Stimulated activated CD8-positive, alpha-beta memory T cell treated with anti-CD3 and anti-CD28 coated beads, Interleukin-4, amount 100 ng/mL, for 4 hours (primary cell): ENCODE measurements at places on chromosomes 12 and 14.

GRCh38 chr14:96380735-96381134 is 11.2 kb upstream of the AK7 start:
- no peak for DNase-seq

DNA sequence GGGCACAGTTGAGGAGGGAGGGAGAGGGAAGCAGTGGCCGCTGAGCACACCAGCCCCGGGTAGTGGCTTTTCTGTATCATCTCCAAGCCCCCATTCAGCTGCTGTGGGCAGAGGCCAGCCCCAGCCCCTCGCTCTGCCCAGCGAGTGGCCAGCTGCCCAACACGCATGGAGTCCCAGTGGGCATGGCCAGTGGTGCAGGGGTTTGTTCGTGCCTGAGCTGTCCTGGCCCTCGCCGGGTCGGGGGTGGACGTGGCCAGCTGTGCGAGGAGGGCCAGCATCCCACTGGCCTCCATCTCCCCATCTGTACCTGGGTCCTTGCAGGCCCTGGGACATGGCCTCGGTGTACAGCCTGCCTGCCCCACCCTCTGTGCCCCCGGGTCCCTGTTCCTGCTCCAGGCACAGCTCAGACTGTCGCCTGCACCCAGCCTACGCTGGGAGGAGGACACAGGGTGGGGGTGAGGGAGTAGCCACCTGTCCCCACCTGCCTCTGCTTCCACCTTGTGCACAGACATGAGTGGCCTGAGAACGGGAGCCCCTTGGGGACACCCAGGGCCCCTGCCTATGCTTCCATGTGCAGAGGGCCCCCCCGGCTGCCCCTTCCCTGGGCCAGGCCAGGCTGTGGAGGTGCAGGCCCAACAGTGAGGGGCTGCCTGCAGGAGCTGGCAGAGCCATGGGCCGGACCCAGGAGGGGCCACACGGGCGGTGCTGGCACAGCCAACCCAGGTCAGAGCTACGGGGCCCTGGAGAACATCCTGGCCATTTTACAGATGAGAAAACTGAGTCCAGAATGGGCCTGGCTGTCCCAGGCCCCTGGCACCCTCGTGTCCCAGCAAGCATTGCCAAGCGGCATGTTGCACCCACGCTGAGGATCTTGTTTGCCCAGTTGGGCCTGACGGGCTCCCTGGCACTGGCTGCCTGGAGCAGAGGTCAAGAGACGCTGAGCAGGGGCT is 4.3 kb downstream of the INF2 start:
- no peak for DNase-seq

GRCh38 chr14:104205781-104206180 is 67.4 kb downstream of the KIF26A start:
- no peak for DNase-seq

GRCh38 chr14:99871771-99872170 is 78.6 kb downstream of the EML1 start:
- no peak for DNase-seq

GRCh38 chr14:91649930-91650329 is 82.0 kb downstream of the CATSPERB start:
- no peak for DNase-seq

- no peak for DNase-seq
These were observed 27.1 kb downstream of the PELI2 start for GRCh38 chr14:56145181-56145769.

DNA sequence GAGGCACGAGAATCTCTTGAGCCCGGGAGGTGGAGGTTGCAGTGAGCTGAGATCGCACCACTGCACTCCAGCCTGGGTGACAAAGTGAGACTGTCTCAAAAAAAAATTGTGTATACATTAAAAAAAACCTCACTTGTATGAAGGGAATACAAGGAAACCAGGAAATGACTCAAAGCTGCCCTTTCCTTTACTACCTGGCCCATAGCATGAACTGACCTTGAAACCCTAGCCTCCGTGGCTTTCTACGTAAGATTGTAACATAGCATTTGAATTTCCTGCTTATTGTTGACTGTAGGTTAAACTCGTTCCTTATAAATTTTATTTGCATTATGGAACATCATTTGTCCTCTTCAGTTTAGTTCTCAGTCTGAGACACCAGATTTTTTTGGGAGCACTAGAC is 9.1 kb upstream of the DDX47 start:
- no peak for DNase-seq

DNA sequence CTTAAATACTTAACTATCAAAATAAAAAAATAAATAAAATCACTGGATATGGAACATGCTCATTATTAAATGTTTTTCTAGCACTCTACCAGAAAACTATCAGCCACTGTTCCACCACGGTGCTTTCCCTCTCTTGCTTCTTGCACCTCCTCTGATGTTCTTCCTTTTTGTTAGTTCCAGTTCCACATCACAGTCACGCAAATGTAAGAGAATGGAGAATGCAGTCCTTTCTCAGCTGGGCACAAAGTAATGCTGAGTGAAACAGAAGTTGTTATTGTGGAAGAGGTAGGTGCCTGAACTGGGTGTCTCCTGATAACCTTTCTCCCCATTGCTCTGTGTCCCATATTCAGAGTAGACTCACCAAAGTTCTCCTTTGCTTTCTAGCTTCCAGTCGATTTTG is 1116.9 kb upstream of the TMEM132C start:
- DNase-seq, result no peak

- no peak for DNase-seq
These were observed 31.2 kb downstream of the FIGNL2 start for GRCh38 chr12:51817027-51817953.

DNA sequence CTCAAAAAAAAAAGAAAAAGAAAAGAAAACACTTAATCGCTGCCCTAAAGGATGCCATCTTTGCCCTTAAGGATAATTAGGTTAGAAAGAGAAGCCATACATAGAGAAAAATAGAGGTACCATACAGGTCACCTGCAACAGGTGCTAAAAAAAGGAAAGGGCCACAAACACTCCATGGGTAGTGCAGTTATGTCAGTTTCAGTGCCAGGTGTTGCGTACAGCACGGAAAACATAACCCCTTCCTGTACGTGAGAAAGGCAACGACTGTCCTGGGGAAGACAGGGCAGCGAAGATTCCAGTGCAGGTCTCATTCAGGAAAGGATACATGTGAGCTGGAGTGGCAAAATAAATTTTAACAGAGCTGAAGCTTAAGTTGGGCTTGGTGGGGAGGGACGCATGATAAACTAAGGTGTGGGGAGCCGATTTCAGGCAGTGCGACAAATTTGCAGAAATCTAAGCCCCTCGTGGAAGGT is 553 bp upstream of the DAZAP2 start:
- DNase-seq, result no peak

GRCh38 chr14:95911456-95911855 is 34.8 kb downstream of the TUNAR start:
- no peak for DNase-seq

- DNase-seq, result no peak
These were observed 4.1 kb upstream of the PRIMA1 start for GRCh38 chr14:93792391-93792790.

DNA sequence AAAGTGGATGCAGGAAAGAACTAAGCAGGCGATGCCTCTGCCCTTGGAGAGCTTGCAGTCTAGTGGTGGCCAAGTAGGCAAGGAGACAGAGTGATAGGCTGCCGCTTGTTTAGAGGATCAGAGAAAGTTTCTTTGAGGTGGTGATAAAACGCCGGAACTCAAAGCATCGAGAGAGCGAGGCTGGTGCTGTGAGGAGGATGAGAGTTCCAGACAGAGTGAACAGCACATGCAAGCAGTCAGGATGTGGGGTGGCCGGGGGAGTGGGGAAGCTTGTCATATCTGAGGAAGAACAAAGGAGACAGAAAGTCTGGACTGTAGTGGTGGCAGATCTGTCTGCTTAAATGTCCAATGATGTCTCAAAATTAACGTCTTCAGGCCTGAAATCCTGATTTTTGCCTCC is 319.7 kb downstream of the SNAPC1 start:
- no peak for DNase-seq

- no peak for DNase-seq
These were observed 150.0 kb upstream of the CRY1 start for GRCh38 chr12:107243341-107243740.

- DNase-seq, result no peak
These were observed 716.0 kb upstream of the TBX3 start for GRCh38 chr12:115400011-115400410.

DNA sequence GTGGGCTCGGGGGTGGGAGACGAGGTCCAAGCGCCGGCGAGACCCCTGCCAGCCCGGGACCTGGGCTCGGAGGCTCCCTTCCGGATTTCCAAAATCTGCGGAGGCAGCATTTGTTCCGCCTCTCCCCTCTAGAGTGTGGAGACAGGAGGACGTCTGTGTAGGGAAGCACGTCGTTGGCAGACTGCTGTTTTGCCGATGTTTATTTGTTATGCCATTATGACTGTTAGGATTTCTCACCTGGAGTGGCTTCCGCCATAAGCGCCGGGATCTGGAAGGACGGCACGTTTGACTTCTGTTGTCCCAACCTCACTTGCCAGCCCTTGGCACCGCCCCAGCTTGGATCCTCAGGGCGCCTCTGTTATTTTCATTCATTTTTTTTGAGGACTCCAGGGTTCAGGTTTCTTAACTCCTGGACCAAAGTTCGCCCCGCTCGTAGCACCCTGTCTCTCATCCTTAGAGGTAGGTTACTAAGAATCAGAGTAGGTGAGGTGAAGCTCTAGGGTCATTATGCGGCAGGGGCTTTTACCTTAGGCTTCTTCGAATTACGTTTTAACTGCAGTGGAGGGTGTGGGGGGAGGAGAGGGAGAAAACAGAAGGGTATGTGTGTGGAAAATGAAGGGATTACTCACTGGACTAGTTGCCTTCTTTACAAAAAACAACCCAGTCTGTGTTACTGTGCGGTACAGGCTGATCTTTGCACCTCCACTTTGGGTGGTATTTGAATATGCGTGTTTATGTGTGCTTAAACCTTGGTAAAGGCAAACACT is 547 bp upstream of the PYGL start:
- no peak for DNase-seq

DNA sequence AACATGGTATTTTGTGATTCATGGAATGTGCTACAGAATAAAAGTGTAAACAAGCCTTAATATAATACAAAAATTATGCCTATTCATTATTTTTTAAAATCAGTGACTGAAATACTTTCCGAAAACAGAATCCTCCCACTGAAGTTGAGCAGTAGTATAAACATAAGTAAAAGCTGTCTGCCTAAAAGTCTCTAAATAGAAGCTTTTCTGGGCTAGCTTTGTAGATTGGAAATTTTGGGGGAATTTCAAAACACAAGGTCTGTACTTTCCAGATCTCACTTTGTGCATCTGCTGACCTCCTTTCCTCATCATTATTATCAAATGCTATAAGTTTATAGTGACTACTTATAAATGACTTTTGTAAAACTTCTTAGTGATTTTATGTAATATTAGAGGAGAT is 80.4 kb upstream of the TRHDE start:
- no peak for DNase-seq

- DNase-seq, result no peak
These were observed 27.6 kb downstream of the OTX2 start for GRCh38 chr14:56782711-56783110.

DNA sequence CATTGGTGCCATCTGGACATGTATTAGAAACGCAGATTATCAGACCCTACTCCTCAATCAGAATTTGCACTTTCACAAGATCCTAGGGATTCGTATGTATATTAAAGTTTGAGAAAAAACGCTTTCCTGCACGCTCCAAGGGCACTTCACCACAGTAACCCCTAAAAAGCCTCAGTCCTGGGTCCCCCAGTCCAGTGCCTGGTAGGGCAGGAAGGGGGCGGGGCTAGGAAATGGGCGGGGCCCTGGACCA is 369 bp downstream of the DEPDC4 start:
- peak; percentile 90 for DNase-seq

GRCh38 chr12:4579305-4580102 is 17.5 kb downstream of the DYRK4 start:
- DNase-seq, result no peak

DNA sequence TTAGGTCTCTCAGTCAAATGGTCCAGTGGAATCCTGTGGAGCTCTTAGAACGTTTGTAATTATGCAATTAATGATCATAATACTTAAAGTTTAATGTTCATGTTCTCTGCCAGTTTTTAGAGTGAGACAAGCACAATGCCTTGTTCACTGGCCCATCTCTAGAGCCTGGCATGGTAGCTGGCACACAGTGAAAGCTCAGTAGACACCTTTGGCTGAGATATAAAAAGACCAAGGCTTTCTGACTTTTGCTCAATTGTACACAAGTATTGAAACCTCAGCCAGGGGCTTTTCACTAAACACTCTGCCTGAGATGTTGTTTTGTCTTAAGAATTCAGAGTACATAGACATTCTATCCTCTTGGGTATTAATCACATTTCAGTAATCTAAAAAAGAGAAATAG is 241.8 kb upstream of the ATP2B1 start:
- no peak for DNase-seq

DNA sequence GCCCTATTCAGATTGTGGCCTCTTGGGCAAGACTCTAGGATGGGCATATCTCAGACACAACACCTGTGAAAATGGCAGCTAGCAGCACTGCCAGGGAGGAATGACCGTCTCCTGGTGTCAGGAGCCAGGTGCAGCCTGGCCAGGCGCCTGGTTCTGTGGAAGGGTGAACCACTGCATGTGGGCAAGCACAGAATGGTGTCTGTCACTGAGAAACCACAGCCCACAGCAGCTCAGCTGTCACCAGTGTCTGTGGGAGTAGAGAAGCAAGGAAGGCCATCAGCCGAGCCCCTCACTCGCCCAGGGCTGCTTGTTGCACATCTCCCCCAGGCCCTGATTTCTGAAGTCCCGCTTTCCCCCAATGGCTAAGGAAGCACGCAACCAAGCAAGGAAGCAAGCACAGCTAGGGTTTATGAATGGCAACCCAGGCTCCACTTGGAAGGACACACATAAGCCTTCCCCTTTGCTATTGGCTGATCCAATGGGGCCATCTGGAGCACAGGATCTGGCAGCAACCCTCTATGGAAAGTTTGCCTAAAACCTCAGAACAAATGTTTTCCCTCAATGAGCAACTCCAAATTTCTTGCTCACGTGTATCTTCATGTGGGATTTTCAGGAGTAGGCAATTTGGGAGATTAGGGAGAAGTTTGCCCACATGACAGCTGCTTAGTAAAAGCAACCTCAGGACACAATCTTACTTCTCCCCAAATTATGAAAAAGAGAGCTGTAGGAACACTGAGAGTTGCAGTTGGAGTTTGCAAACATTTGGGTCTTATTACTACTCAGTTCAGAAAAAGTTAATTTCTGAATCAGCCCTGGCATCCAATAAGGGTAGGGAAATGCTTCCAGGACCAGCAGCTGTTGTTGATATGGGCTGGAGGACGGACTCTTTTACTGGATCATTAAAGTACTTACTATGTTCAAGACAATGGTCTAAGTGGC is 44.7 kb downstream of the GPHB5 start:
- DNase-seq, result no peak
